ENCODE measurements at places on chromosomes 11 and 22.

DNA sequence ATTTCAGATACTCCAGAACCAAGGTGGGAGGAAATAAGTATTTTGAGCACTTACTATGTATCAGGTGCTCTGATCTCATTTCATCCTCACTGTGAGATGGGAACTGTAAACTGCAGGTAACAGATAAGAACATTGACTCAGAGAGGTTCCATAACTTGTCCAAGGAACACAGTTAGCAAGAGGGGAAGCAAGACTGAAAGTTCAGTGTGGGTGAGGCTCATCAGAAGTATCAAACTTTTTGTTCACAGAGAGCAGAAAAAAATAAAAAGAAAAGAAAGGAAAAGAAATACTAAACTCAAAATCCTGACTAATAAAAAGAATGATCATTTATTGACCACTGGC is 37.1 kb downstream of the RAB30 start:
- no peak for DNase-seq

- DNase-seq: no peak
These were observed 27.8 kb upstream of the ELFN2 start for GRCh38 chr22:37454857-37455686.

- no peak for DNase-seq
These were observed 179.2 kb upstream of the ZBED5 start for GRCh38 chr11:11036848-11037732.

DNA sequence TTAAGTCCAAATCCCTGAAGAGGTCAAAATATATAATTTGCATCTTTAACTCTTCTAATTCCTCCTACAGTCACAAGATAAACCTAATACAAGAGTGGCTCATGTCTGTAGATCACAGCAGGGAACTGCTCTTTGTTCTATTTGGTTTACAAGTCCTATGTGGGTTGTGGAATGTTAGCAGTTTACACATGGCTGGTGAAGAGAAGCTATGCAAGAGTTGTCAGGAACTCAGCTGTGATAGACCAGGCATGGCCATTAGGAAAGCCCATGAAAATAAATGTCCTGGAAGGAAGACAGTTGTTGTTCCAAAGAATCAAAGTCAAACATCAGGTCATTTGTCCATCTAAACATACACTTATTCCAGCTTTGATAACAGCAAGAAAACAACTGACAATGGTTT is 312.4 kb upstream of the PITPNB start:
- no peak for DNase-seq

Data from activated CD8-positive, alpha-beta memory T cell treated with anti-CD3 and anti-CD28 coated beads, Interleukin-2, amount 50 U/mL, for 4 hours (primary cell).